ENCODE measurements at places on chromosomes 11 and 22.
A peak's percentile ranks its signal among the peaks of the same experiment; 100 is the strongest.

- no peak for DNase-seq
Measured at GRCh38 chr11:134557571-134558257, 145.7 kb upstream of the B3GAT1 start.

DNA sequence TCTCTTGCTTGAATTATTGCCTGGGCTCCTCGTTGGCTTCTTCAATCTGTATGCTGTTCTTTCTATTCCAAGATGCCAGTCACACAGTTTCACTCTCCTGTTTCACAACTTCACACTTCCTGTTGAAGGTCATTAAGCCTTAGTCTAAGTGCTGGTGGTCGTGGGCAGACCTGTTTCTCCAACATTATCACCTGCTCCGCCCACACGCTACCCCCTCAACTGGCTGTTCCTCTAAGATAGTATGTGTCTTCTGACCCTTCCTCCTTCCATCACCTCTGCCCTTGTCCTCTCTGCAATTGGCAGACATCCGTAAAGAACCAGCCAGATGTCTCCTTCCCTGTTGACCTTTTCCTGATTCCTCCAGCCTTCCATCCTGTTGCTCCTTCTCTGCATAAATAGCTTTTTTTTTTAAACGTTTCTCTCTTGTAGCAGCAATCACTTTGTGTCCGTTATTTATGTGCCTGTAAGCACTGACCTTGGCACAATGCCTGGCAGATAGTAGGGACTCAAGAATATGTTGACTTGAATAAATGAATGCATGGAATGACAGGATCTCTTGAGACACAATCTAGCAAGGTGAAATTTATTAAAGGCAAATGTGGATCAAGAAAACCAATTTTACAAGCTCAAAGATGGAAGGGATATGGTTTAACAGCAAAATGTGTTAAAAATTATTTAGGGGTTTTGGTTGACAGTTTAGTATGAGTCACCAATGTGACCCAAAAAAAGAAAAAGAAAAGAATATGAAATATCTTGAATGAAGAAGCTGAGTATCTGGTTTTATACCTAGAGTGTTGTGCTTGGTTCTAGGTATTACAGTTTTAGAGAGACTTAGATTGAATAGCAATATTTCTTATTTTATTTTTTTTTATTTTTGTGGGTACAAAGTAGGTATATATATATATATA is 12.6 kb downstream of the DIXDC1 start:
- DNase-seq: no peak

GRCh38 chr22:25955323-25955722 is 213.3 kb downstream of the MYO18B start:
- no peak for DNase-seq

DNA sequence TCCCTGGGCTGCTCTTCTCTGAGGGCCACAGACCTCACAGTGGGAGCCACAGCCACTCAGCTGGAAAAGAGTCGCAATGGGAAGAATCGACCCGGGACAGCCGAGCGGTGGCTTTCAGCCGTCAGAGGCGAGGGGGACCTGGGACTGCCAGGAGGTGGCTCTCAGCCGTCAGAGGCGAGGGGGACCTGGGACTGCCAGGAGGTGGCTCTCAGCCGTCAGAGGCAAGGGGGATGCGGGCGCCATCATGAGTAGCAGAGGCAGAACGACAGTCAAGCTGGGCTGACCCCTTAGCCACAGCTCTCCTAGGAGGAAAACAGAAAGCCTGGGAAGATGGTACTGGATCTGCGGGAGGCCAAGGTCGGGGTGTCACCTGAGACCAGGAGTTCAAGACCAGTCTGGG is 14.9 kb upstream of the MUC2 start:
- DNase-seq: no peak

GRCh38 chr22:25762147-25762546 is 20.2 kb downstream of the MYO18B start:
- DNase-seq: no peak

DNA sequence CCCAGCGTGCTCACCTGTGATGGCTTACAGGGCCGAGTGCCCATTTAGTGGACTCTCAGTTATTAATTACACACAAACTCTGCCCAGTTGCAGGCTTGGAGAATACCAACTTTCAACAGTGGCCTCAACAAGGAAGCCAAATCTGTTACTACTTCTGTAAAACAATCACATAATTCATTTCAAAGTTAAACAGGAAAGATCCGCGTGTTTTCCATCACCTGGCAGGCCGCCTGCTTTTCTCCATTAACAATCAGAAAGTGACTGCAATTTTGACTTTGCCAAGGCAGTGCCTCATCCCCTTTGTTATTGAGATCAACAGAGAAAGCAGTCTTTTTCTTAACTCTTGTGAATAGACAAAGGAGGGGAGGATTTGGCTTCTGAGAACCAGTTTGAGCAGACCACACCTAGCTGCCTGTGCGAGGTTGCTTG is 77.7 kb downstream of the BARX2 start:
- no peak for DNase-seq

- DNase-seq: no peak
Measured at GRCh38 chr22:44802071-44802700, 49.8 kb downstream of the ARHGAP8 start.

DNA sequence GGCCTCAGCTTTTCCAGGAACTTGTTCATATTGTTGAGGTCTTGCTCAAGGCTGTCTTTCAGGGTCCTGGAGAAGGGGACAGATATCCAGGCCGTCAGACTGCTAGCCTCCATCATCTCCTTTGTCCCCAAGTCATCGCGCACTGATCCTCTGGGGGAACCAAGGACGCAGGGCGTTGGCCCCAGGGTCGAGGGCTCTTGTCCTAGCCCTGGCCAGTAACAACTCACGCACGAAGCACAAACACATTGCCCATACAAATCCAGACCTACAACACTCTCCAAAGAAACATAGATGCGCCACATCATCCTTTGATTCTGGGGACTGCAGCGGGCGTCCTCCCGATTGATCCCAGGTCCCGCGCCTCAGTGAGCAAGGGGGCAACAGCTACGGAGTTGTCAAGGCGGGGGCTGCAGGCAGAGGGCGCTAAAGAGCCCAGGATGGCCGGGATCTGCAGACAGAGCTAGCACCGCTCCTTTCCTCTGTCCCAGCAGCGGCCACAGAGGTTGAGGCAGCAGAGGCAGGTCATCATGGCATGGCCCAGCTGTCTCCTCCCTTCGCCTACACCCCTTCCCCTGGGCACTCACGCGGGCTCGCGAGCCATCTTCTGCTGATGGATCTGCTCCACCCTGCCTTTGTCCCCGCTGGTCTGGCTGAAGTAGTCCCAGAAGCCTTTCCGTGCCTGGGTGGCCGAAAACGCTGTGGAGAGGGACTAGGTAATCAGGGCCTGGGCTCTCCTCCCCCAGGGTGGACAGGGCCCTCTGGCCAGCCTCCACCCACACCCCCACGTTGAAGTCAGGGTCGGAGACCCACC is 472 bp downstream of the APOA5 start:
- peak; percentile 92 for DNase-seq

GRCh38 chr11:1029654-1030053 is 6.9 kb downstream of the MUC6 start:
- no peak for DNase-seq

DNA sequence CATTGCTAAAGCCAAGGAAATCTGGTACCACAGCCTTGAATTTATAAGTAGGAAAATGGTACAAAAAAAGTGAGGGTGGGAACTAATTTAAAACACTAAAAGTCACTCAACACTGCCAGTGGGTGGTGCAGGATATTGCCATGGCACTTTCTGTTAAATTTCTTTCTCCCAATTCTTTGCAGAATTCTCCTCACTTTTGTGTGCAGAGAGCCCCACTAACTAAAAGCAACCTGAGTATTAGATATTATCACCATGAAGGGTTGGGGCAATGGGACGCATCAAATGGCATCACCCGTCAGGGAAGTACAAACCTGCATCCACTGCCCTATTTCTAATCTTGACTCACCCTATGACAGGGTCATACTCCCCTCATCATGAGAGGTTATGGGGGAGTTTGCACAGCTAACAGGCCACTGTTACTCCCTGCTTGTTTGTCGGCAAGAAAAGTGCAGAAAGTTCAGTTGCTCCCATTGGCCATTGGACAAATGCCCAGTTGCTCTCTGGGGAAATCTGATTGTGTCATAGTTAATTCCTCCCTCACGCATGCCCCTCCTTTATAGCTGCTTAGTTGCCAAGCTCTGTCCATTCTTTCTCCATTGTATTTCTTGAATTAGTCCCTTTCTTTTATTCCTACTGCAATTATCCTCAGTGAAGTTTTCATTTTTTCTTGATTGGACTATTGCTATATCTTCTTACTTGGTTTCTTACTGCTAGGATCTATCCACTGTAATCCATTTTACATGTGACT is 93.8 kb upstream of the BLID start:
- DNase-seq: peak; percentile 41

- peak; percentile 92 for DNase-seq
Measured at GRCh38 chr11:765025-765801, 12.1 kb downstream of the GATD1 start.

DNA sequence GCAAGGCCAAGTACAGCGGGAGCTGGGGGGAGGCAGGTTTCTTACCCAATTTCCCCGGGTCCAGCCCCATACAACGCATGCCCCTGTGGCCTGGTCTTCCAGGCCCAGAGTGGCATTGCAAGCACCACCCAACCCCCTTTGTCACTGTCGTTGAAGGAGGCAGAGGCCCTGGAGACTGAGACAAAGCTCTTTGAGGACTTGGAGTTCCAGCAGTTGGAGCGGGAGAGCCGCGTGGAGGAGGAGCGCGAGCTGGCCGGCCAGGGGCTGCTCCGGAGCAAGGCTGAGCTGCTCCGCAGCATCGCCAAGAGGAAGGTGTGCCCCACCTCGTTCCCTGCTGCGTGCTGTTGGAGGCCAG is 27.8 kb downstream of the PHLDB1 start:
- no peak for DNase-seq

- DNase-seq: no peak
Measured at GRCh38 chr22:19646383-19646782, 67.9 kb upstream of the SEPTIN5 start.

- DNase-seq: peak; percentile 81
Measured at GRCh38 chr22:50473855-50474671, 772 bp downstream of the SBF1 start.

- no peak for DNase-seq
Measured at GRCh38 chr11:125175896-125176575, 11.5 kb downstream of the PKNOX2 start.

- DNase-seq: no peak
Measured at GRCh38 chr22:33841281-33842005, 78.8 kb downstream of the LARGE1 start.

GRCh38 chr11:95157824-95158223 is 68.2 kb downstream of the ENDOD1 start:
- no peak for DNase-seq

- DNase-seq: no peak
Measured at GRCh38 chr22:46635756-46636155, 15.6 kb downstream of the GRAMD4 start.

DNA sequence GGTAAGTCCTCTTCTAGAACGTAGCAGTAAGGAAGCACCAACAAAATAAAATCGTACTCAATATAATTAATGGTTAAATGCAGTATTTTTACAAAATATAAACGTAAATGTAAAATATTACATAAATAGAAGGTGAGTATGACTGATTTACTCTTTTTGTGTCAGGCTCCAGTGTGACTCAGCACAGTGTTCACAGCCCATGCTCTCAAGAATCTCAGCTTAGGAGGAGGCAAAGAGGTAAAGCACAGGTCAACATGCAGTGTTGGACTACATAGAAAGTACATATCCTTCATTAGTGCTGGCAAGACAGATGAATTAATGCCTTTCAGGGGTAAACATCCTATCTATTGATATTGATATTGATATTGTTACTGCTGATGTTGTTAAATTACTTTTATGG is 2050.6 kb upstream of the RAG2 start:
- no peak for DNase-seq

- no peak for DNase-seq
Measured at GRCh38 chr11:67118181-67118766, 789 bp upstream of the KDM2A start.

DNA sequence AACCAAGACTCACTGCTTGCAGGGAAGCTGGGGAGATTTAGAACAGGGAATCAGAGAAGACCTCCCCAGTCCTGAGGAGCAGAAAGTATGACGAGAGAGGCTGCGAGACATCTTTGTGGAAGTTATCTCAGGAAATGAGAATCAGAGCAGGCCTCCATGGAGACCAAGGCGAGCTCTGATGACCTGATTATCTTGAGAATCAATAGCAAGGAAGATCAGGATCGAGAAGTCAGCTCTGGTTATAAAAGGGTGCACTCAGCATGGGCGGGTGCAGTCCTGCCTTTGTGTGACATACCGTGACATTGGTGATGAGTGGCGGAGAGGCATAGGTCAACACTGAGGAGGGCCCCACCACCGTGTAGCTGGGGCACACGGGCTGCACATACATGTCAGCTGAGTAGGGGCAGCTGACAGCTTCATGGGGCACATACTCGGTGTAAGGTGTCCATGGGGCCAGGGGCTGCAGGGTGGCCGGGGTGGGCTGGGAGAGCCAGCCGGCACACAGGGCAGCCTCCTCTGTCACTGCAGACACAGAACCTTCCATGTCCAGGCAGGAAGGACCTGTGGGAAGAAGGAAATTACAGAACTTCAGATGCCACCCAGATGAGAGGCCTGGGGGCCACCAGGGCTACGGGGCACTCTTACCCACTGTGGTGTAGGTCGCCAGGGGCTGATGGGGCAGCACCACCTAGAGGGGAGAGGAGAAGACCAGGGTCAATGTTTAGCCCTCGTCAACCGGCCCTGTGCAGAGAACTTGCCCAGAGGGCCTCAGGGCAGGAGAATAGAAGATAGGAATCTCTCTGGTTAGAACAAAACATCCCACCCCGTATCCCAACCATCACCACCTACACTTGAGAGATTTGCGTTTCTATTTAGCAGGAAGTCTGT is 21.7 kb downstream of the POU2AF1 start:
- DNase-seq: peak; percentile 39

GRCh38 chr11:100908746-100909145 is 220.9 kb downstream of the PGR start:
- no peak for DNase-seq

- DNase-seq: no peak
Measured at GRCh38 chr11:61092280-61092766, 10.0 kb upstream of the CD5 start.

DNA sequence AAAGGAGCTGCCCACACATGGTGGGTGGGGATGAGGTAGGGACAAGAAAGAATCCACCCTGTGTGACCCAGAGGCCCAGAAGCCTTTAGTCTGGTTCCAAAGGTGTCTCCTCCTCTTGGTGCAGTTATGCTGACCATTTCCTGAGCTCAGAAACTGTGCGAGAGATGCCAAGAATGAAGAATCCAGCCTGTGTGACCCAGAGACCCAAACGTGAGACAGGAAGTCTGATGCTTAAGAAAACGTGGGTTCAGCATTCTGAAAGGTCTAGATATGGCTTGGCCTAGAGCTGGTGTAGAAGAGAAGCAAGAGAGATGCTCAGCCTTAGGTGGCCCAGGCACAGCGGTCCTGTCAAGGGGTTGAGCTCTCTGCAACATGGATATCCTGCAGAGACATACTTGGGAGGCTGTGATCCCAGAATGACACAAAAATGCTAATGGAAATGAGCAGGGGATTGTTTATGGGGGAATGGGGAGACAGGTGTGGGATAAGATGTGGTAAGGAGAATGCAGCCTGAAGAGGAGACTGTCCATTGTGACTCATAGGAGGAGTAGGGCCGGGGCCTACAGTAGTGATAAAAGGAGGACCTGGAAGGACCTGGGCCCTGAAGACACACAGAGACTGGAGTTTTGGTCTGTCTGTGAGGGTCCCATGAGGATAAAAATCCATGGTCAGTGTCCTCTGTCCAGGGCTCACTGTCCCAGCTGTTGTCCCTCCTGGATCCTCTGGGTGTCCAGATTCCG is 79.0 kb downstream of the ZNF280B start:
- DNase-seq: no peak

Data from SK-N-SH (cell line).